ENCODE measurements at places on chromosomes 1 and 21.

DNA sequence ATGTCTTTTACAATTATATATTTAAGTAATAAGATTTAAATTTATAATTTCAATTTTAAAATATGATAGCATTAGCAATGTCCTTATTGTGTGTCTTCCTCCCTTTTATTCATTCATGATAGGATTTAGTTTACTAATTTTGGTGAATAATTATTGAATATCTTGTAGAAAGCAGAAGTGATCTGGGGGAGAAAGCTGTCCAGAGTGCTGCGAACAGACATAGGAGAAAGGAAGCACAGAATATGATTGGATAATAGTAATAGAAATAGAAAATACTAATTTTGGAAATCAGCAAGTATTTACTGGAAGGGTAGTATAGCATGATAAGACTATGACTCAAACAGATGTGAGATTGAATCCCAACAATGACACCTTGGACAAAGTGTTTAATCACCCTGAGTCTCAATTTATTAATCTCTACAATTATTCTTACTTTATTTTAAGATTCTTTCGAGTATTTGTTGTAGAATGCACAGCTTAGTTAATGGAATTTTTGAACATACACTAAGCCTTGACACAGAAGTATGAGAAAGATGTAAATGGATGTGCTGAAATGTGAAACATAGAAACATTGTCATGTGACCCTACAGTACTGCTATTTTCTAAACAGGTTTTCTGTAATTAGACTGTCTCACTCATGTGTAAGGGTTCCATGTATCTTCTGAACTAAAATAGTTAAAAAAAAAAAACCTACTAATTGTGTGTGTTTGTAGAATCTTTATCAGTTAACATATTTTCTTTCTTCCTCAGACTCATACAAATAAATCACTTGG lies 7.9 kb downstream of the SH3GLB1 start:
- DNase-seq, result no peak

DNA sequence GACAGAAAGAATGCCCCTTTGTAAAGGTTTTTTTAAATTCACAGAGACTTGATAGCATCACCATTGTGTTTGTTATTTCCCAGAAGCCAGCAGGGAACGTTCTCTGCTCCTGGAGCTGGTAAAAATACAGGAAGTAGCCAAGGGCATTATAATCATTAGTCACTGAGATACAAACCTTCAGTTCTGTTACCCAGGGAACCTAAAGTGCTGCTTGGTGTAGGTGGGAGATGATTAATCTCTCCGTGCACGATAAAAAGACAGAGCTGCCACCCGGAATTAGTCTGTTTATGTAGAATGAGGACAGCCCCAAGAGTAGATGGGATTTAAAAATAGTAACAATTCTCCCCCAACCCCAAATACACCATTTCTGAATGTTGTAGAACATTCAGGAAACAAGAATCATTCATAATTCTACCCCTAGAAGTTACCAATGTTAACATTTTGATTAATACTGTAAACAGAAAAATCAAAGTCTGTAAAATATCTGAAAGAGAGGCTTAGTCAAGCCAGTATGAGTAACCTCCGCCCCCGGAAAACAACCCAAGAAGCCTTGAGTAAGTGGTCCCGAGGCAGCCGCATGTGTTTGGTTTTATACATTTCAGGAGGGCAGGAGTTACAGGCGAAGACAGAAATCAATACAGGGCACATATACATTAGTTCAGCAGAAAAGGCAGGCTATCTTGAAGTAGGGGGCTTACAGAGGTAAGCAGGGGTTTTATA lies 45.3 kb upstream of the CTBS start:
- no peak for DNase-seq

GRCh38 chr1:157348538-157349480 lies 203.5 kb downstream of the FCRL5 start:
- DNase-seq, result no peak

GRCh38 chr1:154183046-154183915 lies 8.6 kb downstream of the TPM3 start:
- DNase-seq, result peak; percentile 33

DNA sequence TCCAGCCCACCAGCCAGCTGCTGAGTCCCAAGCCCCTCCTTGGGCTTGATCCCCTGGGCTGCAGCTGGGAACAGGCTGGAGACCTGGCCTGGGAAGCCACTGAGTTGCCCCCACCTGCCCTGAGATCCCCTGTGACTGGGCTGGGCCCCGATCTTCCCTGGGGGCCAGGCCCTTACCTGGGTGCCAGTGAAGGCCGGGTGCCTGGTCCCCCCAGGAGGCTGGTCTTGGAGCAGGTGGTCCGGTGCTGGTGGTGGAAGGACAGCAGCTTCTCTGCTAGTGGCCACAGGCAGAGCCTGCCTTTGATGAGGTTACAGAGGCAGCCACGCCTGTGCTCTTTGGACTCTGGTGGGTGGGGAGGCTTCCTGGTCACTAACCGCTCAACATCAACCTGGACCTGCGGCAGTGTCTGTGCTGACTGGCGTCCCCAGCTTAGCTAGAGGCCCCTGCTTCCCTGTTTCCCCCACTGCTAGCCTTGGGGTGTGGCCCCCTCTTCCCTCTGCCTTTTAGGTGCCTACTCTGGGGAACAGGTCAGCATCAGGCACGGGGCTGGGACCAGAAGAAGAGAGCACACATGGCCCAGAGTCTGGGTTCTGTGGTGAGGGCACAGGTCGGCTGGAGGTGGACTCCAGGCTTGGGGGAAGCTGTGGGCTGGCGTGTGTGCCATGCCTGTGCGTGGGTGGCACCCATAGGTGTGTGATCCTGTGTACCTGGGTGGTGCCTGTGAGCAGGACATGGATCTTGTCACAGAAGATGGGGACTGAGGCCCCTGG lies at the start of gene EPS8L3:
Gene EPS8L3 (minus strand): TSS at position 278 of the 770 bp plus-strand sequence. CDS start 2,174 bp downstream, outside the sequence.
- DNase-seq, result no peak

DNA sequence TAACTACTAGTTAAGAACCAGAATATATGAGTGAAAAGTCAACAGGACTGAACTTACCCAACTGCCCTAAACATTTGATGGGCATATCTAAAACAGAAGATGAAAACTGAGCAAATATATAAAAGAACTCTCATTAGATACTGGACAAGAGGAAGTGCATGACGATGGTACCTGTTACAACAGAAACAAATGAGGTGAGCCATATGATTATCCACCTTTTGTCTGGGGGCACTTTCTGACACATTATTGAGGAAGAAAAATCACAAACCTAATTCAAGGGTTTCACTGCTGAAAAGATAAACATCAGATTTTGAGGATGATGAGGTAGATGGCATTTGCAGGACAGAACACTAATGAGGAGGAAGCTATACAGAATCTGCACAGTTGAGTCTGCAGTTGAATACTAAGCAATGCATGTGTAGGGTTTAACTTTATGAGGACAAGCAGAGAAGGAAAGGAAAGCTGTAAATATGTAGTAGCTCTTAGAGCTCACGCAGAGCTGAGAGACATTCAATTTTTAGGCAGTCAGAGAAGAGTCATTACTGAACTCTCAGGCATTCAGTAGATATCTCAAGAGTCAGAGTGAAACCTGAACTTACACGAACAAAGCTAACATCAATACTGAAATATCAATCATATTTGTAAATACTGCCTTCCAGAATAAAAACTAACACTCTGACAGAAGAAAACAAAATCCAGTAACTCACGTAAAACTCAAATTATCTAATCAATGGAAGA lies 262.1 kb downstream of the AKT3 start:
- no peak for DNase-seq

DNA sequence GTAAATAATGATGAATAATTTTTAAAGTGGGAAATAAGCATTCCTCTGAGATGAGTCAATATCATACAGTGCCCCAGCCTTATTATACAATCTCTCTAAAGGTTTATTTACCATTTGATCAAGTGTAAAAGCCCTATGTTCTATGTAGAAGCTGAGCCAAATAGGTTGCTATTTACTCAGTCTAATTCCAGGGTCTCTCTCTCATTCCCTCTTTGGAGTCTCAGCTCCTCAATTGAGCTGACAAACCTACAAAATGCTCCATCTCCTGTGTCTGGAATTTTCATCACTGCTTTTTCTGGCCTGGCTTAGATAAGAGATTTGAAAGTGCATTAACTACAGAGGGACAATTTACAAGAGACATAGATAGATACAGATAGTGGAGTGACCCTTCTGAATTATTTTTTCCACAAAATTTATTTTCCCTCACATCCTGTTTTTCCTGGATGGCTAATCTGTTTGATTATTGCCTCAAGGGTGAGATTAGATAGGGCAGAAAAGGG lies 24.8 kb upstream of the USH2A start:
- DNase-seq, result no peak

DNA sequence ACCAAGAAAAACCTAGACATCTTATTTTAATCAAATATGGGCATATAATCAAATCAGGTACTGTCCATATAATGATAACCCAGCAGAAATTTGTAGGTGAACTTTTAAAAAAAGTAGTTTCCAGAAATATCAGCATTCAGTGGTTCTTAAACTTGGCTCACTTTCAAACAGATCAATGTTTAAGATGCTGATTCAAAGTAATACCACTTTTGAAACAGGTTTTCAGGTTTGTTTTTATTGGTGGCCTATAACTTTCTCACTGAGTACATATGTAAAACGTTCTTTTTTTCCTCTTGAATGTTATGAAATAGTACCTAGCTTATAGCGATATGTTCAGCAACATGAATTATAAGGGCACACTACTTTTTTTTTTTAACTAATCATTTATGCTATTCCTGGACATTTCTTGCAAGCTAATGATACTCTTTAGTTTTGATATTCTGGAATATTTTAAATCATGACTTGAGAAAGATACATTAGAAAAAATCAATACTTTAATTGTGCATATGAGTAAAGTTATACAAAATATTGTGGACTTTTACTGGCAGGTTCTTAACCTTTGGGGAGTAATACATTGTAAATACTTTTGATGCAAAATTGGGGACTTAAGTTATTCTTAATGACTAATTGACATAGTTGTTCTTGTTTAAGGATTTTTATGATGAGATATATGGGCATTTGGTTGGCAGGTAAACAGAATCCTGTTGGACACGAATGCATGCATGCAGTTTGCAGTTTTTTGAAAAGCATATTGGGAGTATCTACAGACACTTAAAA lies 3.0 kb downstream of the NFIA start:
- DNase-seq, result no peak

DNA sequence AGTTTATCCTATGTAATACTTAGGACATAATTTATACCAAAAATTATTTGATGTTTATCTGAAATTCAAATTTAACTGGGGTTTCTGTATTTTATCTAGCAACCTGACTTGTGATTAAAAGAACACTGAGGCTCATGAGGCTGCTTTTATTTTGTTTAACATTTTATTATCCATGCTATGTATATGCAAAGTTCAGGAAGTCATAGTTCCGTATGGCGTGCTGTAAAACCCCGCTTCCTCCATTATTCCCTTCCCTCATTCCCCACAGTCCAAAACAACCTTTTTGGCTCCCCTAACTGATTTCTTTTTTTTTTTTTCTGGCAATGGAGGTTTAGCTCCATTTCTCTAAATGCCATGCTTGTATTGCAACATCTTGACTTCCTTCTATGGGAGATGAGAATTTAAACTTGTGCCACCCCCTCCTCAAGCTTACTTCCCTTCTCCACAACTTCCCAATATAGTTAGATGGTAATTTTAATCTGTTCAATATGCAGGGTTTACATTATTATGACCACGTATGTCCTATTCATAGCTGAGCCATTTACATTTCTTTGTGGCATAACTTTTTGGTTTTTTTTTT lies 138.0 kb upstream of the DNAH14 start:
- DNase-seq, result no peak

GRCh38 chr1:112637254-112638109 lies 17.9 kb downstream of the CAPZA1 start:
- no peak for DNase-seq

- no peak for DNase-seq
Measured at GRCh38 chr1:228987286-228987685, 252.0 kb downstream of the RHOU start.

- DNase-seq, result no peak
Measured at GRCh38 chr21:15725949-15726348, 3.8 kb upstream of the USP25 start.

- no peak for DNase-seq
Measured at GRCh38 chr1:209896346-209896745, 41.7 kb upstream of the SYT14 start.

GRCh38 chr1:67988066-67988465 lies 62.4 kb downstream of the DIRAS3 start:
- DNase-seq, result no peak

DNA sequence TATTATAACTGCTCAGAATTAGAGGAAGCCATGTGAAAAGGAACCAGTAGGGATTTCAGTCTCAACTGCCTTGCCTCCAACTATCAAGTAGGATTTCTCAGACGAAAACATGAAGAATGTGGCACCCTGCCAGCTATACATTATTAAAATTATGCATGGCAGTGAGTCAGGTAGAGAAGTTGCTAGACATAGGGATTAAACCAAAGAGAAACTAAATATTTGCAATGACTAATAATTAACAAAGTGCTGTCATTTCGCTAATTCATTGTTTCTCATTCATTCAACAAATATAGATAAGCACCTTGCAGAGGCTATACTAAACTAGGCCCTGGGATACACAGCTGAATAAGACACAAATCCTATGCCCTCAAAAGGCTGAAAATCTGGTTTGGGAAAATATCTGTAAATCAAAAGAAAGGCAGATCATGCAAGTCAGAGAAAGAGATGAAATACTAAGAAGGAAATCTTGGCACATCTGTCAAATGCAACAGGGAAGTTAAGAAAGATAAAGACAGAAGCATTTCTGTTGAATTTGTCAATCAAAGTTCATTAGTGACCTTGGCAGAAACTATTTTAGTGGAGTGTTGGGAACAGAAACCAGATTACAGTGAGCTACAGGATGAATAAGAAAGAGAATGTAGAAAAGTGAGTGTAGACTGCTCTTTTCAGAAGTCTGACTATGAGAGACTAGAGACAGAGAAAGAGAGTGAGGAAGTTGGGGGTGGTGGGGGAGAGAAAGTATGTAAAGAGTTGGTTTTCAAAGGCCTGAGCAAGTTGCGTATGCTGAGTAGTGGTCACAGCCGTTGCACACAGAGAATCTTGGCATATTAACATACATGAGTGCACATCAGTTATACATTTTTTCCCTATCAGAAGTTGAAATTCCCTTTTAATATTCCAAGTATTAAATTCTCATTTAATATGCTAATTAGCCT lies 14.7 kb upstream of the NBPF11 start:
- no peak for DNase-seq

All from cortex of kidney (tissue), 1 donor.